ENCODE measurements at places on chromosomes 7 and 10.

- DNase-seq: peak; percentile 92
These were observed at the start of gene RTKN2 for GRCh38 chr10:62268399-62269114. RTKN2 (minus strand) TSS chr10:62268844; CDS start chr10:62268610, 234 bp downstream.

DNA sequence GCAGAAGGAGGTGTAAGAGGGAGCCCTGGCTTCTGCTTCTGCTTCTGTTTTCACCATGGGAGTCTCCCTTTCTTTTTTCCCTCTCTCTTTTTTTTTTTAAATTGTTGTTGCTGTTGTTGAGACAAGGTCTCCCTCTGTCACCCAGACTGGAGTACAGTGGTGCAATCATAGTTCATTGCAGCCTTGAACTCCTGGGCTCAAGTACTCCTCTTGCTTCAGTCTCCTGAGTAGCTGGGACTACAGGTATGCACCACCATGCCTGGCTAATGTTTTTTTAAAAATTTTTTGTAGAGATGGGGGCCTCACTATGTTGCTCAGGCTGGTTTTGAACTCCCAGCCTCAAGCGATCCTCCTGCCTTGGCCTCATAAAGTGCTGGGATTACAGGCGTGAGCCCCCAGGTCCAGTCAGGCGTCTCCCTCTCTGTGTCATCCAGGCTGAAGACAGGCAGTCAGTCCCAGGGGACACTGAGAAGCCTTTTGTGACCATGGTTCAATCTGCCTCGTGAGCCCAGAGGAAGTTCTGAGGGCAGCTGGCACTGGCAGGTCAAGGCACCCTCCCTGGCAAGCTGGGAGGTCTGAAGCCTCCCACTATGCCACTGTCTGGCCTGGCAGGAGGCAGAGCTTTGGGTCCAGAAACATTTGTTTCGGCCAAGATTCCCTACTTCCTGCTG is 33.6 kb upstream of the NPFFR1 start:
- DNase-seq: no peak

DNA sequence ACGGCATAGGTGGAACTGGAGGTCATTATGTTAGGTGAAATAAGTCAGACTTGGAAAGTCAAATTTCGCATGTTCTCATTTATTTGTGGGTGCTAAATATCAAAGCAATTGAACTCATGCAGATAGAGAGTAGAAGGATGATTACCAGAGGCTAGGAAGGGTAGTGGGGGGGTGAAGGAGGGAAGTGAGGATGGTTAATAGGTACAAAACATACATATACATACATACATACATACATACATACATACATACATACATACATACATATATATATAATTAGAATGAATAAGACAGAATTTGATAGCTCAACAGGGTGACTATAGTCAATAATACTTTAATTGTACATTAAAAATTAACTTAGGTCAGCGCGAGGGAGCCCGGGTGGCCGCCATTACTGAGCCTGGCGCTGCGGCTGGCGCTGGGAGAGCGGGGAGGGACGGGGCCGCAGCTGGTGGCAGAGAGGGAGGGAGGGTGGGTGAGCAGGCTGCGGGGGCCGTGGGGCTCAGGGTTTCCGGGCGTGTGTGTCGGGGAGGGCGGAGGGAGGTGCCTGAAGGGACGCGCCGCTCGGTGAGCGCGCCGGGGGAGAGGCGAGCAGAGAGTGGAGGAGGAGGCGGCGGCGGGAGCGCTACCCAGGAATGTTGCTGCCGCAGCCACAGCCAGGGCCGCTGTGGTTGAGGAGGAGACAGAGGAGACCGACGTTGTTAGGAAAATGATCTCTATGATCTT is 85.8 kb upstream of the EGFR start:
- DNase-seq: peak; percentile 89

DNA sequence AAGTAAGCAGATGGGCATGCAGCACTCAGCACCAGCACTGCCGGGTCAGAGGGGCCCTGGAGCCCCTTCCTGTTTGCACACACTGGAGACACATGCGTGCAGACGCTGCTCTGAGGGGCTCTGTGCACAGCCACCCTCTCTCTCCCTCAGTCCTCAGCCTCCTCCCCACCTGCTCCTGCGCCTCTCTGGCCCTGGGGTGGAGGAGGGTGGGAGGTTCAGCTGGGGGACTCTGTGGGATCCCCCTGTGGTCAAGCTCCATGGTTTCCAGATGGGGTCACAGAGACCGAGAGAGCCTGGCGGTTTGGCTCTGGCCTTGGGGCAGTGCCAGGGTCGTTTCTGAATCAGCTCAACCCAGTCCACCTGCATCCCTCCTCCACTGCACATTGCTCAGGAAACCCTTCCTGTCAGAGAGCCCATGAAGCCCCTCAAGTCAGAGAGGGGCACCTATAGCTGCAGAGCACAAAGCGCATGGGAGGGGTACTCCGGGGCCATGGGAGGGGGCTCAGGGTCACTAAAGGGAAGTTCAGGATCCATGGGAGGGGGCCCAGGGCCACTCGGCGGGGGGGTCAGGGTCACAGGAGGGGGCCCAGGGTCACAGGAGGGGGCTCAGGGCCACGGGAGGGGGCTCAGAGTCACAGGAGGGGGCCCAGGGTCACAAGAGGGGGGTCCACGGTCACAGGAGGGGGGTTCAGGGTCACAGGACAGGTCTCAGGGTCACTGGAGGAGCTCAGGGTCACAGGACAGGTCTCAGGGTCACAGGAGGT is 161.7 kb downstream of the ADARB2 start:
- DNase-seq: no peak
